ENCODE measurements at places on chromosomes 4 and X. TPM values are rescaled to one million over a fixed set of nuclear protein-coding genes. Genes with fewer than 3 reads are reported as not detected.

Gene CFAP47
- total RNA-seq = 0.24 TPM

Gene PPA2
- 61.4 TPM for total RNA-seq

Gene ATP8A1
- 1.7 TPM for total RNA-seq

Gene BGN
- 161 TPM for total RNA-seq
